EL (cell line): ENCODE measurements at places on chromosomes 6 and 20.

DNA sequence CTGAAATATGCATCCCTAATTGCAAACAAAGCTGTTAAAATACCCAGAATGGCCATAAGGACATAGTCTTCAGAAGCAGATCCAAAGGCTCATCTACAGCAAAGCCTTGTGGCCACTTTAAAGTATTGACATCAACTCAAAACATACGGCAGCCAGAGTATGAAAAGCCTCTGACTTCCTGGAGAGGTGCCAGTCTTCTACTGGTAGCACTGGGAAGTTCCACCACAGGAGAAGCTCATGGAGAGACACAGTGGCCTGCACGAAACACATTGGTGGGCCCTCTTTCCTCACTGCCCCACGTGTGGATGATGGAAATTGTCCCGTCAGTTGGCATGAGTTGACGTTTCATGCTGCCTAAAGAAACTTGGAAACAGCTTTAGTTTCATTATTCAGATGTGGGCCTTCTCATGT lies 202.6 kb upstream of the HEY2 start:
- peak; percentile 1 for DNase-seq

GRCh38 chr6:11552442-11552841 lies 14.9 kb downstream of the TMEM170B start:
- no peak for DNase-seq

DNA sequence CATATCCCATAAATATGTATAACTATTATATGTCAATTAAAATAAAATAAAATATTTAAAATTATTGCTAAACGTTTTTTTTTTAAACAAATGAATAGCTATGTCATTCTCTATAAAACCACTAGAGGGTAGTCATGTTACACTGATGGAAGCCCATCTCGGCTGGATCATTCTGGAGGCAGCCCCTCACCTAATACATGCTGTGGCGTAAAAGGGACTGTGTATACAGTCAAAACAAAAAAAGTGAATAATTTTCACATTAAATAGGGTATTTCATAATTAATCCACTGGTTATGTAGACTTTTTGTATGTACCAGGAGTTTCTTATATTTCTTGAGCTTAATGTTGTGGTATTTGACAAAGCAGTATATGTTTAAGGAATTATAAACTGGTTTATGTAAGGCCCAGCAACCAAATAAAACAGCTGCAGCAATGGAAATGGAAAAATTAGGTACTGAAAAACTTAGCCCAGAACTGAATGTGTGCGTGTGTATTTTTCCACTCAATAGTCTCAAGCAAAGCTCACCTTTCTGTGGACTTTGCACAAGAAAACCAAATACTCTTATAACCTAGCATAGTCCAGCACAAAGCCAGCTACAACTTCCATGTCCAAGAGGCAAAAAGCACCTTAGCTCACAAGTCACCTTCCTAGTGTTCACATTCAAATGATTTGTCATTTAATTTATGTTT lies 81.7 kb downstream of the COL9A1 start:
- DNase-seq: peak; percentile 14

DNA sequence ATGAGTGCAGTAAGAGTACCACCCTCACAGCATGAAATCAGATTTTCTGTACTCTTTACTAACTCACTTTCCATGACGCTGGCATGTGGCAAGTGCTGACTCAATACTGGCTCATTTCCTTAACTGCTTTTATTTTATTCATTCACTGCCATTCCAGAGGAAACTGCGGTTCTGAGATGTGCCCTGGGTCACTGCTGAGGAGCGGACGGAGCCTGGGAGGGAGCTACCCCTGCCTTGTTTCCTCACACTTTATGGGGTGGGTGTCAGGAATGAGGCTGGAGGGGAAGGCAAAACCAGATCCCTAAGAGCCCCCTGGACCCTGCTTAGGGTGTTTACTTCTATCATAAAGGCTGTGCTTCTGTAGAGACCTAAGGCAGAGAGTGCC lies 14.4 kb downstream of the NT5E start:
- peak; percentile 99 for DNase-seq

- no peak for DNase-seq
Measured at GRCh38 chr20:16284385-16285100, 288.7 kb downstream of the KIF16B start.

DNA sequence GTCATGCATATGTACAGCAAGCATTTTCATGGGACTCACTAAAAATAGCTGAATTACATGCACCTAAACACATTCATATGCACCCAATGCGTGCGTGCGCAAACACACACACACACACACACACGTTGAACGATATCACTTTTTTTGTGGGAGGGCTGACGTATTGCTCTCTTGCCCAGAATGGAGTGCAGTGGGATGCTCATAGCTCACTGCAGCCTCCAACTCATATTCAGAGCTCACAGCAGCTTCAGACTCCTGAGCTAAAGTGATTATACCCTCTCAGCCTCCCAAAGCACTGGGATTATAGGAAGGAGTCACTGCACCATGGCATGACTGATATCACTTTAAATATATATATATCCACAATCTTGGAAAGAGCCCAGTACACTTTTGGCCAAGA lies 620.4 kb upstream of the MANEA start:
- no peak for DNase-seq

- DNase-seq: no peak
Measured at GRCh38 chr6:20474874-20475542, 59.2 kb upstream of the CDKAL1 start.

DNA sequence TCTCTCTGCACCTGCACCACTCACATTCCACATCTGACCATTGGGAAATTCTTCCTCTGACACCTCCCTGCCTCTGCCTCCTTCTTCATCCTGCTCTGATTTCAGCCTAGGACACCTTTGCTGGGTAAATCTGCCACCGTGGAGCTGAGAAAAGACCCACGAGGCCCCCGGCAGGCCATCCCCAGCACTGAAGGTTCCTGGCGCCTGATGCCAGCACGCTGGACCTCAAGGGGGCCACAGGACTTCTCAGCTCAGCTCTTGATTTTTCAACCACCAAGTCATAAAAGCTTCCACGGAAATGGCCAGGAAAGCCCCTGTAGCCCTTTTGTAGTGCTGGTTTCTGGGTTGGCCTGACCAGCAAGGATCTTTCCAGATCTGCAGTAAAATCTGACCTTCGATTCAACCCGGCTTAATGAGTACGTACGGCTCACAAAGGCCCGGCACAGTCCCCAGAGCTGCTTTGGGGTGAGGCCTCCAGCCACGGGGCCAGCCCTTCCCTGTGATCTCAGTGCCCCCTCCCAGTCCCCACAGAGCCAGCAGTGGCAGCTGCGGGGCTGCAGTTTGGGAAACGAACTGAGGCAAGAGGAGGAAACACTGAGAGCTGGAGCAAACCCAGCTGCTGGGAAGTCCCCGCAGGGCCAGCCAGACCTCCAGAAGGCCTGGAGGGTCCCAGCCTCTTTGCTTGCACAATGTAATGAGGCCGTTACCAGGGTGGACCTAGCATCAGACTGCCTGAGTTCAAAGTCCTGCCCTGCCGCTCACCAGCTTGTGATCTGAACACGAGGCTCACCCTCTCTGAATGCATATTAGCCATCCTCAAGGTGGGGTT lies 157.5 kb downstream of the BMP7 start:
- DNase-seq: no peak

- DNase-seq: no peak
Measured at GRCh38 chr6:45538641-45539547, 161.2 kb upstream of the SUPT3H start.

GRCh38 chr6:105499931-105500330 lies 97.0 kb upstream of the PREP start:
- DNase-seq: no peak

- no peak for DNase-seq
Measured at GRCh38 chr20:60759651-60760050, 492.4 kb upstream of the CDH4 start.

- DNase-seq: no peak
Measured at GRCh38 chr6:105300090-105300489, 102.8 kb downstream of the PREP start.

- peak; percentile 100 for DNase-seq
Measured at GRCh38 chr20:45779011-45779915, 12.4 kb downstream of the WFDC3 start.

GRCh38 chr6:84508334-84508733 lies 256.1 kb downstream of the TBX18 start:
- no peak for DNase-seq

DNA sequence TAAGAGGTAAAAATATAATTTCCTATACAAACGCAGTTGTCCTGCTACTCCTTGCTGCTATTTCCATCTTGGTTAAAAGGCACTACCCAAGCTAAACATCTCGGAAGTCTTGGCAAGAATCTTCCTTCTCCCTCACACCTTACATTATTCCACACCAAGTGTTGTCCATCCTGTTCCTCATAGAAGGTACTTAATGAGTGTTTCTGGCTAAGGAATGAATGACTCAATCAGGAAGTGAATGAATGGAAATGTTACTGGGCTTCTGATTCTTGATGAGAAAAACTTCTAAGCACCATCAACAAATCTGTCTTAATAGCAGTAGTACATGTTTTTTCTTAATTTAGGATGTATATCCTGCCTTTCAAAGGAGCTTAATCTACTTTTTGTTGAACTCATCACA lies 40.6 kb upstream of the RSPO3 start:
- DNase-seq: no peak
